ENCODE measurements at places on chromosomes 5 and 9.

- no peak for DNase-seq
Observed at GRCh38 chr5:171895081-171895480, 109.5 kb downstream of the SMIM23 start.

DNA sequence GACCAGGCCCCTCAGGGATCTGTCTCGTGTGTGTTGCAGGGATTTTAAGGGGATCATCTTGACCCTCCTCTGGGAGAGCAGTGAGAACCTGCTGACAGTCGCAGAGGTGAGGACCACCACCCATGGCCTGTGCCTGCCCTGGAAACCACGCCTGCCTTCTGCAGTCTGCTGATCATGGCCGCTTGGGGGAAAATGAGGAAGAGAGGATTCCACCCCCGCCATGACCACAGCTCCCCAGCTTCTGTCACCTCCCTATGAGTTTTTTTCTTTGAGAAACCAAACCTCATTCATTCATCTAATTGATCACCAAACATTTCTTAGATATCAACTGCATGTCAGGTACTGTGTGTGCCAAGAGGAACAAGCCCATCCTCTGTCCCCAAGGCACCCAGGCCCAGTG lies 46.3 kb upstream of the TDRD7 start:
- no peak for DNase-seq

DNA sequence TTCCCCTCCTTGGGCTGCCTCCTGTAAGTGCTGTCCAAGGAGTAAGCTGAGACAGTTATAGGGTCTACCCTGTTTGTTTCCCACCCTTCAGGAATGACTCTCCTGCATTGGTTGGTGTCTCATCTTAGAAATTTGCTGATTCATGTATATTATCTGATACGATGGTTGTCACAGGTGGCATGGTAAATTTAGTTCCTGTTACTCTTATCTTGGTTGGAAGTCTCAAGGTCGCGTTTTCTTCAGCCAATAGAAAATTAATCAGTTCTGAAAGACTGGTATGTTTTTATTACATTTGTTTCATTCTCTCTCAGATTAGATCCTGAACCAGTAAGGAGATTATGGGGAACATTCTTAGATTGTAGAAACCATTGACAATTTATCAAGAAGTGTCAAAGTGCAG lies 42.7 kb downstream of the SCGB3A1 start:
- DNase-seq, result no peak

GRCh38 chr5:36389245-36389644 lies 87.5 kb upstream of the RANBP3L start:
- DNase-seq, result no peak

DNA sequence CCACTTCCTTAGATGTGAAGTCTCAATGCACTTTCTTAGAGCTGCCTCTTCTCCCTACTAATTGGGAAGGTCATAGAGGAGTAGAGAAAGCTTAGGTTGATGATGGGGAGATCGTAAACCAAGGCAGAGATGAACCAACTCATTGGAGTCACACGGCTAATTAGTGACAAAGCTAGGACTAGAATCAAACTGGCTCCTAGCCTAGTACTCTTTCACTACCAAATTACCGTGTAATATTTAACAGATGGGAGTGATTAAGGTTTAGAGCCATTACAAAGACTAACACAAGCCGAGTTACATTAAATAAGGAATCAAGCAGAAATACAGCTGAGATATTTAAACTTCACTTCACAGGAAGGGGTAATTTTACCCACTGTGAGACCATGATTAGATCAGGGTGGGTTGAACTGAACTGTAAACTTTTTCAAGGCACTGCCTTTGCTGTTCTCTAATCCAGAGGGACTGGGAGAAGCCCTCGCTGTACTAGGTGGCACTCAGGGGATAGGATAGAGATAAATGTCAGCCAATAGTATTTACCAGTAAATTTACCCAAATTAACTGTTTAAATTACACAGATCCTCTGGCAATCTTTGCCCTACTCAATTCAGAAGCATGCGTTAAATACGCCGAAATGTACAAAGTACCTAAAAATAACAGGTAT lies 166.4 kb upstream of the PIK3R1 start:
- DNase-seq, result no peak

- no peak for DNase-seq
Observed at GRCh38 chr5:127892467-127893207, 189.4 kb downstream of the CCDC192 start.

DNA sequence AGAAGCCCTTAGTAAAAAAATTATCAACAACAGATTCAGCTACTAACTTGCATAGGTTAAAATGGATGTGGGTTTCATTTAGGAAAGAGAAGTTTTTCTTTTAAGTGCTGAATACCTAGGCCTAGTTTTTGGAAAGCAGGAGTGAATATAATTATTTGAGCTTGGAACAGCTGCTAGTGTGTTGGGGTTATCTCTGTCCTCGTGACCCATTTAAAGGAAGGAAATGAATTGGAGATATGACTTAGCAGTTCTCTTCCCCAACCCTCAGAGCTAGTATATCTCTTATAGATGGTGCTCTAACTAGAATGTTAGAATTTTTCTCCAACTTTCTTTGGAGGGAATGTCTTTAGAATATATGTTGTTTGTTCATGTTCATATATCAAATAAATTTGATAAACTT lies 38.6 kb downstream of the ZNF366 start:
- no peak for DNase-seq

DNA sequence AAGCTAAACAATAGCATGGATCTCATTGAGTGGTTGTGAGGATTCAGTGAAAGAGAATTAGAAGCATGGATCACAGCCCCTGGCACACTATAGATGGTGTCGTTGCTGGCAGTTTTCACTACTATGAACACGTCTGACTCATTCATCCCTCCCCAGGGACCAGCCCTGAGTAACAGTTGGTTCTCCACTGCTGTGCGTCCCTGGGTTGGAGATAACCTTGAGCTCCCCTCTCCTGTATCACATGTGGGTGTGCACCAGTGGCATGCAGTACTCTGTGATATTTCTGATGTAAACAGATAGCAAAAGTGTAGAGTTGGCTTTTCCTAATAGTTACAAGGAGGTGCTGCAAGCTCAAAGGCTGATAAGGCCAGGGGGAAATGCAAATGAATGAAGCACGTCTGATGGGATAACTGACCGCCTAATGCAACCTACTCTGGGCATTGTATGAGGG lies 8.8 kb upstream of the LCP2 start:
- no peak for DNase-seq

GRCh38 chr9:91338681-91339080 lies 23.0 kb downstream of the AUH start:
- no peak for DNase-seq

GRCh38 chr5:38853753-38854470 lies 8.1 kb downstream of the OSMR start:
- peak; percentile 86 for DNase-seq

DNA sequence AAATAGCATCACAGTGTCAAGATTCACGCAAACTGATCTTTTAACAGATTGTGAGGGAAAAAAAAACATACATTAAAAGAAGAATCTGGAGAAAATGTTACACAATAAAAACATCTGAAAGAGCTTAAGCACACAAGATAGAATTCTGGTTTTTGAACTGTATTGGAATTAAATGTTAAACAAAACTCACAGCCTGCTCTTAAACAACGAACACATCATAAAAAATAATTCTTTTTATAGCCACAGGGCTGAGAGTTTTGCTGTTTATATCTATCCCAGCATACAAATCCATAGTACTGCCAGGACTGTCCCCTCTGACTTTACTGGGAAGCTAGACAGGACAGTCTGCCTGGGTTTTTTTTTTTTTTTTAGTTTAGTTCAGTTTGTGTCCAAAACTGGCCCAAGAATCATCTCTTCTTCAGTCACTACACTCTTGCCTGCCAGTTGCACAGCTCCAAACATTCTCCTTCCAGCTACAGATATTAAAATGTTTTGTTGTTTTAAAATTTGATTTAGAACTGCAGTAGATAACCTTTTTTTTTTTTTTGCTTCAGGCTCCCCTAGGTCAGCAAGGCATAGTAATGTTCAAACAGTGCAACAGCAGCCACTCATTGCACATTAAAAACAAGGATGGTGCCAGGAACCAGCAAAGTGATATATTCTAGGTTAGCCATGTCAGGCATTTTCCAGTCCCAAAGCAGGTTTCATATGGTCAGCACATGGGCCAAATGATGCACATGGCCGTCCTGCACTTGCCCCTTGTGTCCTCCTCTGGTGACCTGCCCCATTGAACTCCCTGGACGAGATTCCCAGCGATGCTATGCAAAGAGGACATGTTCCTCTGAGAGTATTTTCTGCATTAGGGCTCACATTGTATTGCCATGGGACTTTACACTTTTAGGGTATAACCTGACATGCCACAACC lies 173.6 kb downstream of the ARL15 start:
- no peak for DNase-seq

GRCh38 chr5:88882276-88883038 lies 527 bp downstream of the MEF2C start:
- no peak for DNase-seq

GRCh38 chr5:154276973-154277331 lies 86.4 kb downstream of the GALNT10 start:
- peak; percentile 10 for DNase-seq

DNA sequence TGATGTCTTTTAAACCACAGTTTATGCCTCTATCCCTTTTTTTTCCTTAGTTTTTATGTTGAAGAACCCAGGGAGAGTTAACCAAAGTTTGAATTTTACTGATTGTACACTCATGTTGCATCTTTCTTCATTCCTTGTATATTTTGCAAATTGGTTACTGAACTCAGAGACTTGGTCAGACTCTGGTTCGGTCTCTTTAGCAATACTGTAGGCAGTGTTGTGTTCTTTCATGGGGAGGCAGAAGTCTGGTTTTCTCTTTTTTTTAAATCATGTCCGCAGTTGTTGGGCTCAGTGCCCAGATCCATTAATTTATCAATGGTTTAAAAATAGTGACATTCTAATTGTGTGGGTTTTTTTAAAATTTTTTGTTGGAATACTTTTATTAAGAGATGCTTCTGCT lies 23.4 kb downstream of the UBE2R2 start:
- no peak for DNase-seq

- DNase-seq, result no peak
Observed at GRCh38 chr9:138067613-138068367, 190.2 kb downstream of the CACNA1B start.

GRCh38 chr9:84228130-84228720 lies 112.3 kb downstream of the SLC28A3 start:
- DNase-seq, result no peak

DNA sequence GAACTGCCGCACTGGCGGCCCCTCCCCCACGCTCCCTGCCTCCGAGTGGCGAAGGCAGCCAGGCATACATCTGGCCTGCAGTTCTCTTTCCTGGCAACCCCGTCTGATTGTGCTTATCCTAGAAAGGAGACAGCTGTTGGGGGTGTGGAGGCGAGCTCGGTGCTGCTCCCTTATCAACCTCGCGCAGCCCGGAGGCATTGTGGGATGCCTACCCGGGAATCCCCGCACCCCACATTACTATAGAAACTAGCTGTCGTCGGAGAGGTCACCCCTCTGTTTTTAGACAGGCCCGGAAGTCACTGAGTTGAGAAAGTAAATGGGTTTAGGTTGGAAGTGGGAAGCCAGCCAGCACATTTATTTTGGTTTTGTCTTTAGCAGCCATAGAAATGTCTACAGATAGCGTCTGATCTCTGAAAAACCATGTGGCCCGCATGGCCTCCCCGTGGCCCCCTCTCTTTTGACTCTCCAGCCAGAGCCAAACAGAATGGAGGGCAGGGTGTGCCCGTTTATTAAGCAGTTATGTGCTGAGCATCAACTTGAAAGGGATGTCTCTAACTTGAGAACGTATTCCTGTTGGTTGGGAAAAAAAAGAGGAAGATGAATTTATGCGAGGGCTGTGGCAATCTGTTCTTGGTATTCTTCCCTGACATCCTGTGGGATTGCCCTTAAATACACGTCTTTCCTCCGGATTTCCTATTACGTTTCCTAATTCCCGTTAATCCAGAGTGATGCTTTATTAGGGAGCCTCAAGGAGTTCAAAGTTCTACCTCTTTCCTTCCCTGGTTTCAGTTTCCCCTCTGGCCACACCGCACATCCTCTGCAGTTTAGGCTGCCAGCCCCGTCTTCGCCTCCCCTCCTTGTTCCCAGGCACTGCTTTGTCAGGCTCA lies 3.9 kb downstream of the STC2 start:
- DNase-seq, result no peak

DNA sequence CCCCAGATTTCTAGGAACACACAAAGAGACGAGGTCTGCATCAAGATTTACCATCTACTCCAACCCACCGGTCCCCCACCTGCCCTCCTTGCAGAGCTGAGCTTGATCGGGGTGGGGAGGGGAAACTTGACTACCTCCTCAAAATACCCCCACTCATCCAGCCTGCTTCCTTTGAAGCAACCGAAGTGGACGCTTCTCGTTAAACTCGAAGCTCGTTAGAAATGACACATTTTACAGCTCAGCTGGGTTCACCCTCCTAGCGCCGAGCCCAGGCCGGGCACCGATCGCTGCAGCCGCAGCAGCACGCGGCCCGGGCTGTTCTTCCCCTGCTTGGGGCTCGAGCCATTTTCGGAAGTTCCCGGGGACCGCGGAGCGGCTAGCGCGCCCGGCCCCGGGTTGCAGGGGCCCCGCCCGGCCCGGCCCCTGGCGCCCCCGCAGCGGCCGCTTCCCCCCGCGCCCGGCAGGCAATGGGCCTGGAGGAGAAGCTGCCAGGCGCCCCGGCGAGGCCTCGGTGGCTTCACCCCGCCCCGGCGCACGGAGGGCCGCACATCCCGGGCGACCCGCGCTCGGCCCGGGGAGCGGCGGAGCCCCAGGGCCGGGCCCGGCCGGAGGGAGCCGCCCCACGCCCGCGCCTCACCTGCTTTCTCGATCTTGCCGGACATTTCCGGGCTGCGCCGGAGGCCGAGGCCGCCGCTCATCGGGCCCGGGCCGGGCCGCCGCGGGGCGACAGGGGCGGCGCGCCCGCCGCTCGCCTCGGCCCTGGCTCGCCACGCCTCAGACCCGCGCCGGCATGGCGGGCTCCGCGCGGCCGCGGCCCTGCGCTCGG lies 530 bp downstream of the RAPGEF1 start:
- DNase-seq, result no peak

DNA sequence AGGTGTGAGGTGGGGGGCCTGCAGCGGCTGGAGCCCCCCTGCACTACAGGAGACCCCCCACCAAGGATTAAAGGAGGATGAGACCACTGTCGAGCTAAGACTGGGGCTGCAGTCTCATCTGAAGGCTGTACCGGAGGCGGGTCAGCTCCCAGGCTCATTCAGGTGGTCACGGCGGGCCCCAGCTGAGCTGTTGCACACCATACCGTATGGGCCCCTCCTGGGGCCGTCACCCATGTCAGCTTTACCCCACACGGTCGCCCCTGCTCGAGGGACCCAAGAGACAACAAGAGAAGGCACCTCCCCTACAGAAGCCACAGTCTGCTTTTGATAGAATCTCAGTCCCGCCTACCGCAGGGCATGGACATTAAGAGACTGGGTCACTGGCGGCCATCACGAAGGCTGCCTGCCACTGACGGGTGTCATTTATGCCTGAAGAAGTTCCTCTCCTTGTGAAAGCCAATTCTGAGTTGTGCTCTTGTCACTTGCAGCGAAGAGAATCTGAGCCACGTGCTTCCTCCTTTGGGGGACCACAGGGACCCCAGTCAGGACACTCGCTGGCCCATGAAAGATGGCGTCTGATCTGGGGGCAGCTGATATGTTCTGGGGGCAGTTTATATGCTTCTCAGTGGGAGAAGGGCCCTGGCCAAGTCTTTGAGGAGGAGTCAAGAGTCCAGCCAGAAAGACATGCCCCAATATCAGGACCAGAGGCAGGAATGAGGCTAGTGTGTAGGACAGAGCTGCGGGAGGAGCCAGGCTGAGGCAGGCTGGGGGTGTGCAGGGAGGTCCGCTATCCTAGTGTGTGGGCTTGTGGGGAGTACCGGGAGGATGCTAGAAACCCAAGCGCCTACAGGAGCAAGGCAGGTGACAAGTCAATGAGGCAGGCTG lies 102.4 kb downstream of the ZNF354C start:
- DNase-seq, result no peak

- no peak for DNase-seq
Observed at GRCh38 chr9:134339183-134339806, 13.0 kb downstream of the RXRA start.

All from H54 (cell line).